ENCODE measurements at places on chromosomes 13 and 19.
A peak's percentile ranks its signal among the peaks of the same experiment; 100 is the strongest.

DNA sequence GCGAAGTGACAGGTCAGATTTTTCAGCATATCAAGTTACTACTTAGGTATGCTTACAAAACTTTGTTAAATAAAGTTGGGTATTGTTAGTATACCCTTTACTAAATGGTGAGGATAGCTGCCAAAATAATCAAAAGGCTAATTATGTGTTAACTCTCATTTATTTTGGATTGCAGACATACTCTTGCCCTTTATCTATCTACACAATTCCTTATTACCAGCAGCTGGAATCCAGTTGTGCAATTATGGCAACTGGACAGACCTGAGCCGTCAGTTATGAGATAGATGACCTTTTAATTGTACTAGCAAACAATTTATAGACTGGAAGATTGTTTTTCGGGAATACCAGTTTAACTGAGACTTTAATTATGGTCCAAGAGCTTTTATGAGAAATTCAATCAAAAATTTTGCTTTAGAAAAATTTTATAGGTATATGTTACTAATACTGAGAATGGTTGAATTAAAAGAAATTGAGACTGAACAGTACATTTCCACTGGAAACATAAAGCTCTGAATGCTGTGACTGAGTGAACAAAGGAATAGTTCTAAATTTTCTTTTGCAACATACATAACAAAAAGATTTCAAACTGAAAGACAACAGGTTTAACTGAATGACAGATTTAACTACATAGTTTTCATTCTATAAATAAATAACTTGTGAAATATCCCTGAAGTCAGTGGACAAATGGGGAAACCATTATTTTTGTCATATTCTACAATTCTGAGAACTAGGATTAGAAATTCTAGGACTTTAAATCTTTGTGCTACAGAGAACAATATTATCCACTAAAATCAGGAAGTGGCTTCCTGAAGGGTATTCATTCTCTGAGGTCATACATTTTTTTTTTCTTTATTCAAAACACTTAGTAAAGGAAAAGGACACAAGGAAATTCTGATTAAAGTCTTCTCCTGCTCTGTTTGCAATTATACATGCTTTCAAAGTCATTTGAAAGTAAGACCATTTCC, 97.4 kb downstream of the ZC3H13 start:
- DNase-seq: no peak

- DNase-seq: no peak
Measured at GRCh38 chr13:94345374-94346195, 133.9 kb downstream of the DCT start.

GRCh38 chr19:383922-384798, 24.8 kb downstream of the C2CD4C start:
- no peak for DNase-seq

GRCh38 chr19:9848060-9848459, 12.9 kb downstream of the PIN1 start:
- no peak for DNase-seq

GRCh38 chr13:20987599-20987998, 73.8 kb downstream of the LATS2 start:
- DNase-seq: no peak

GRCh38 chr19:19347401-19348110, 26.9 kb downstream of the MAU2 start:
- no peak for DNase-seq

DNA sequence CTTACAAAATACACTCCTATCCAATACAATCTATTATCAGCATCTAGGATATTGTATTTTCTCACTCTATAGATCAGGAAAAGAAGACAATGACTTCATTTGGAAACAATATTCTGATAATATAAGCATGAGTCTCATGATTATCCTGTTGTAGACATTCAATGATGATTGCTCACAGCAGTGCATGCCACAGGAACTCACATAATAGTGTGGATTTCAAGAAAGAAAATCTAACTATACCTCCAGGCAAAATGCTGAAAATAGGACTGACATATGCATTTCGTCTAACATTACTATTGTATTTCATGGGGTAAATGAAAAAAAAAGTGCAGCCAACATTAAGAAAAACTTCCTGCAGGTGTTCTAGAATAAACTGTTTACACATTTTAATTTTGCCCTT, 122.6 kb downstream of the POSTN start:
- no peak for DNase-seq

DNA sequence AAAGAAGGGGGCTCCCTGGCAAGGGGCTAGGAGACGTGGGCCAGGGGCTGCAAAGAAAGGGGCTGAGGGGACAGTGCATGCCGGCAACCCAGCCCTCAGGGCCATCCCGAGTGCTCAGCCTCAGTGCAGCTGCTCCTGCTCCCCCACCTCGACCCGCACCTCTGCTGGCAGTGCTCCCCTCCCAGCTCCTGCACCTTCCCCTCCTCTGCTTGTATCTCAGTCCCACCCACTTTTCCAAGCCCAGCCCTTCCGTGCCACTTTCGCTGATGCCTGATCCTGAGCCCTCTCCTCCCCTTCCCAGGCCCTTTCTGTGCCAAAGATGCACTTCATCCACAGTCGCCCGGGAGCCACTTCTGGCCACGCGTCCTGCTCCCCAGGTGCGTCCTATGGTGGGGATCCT, 69.9 kb upstream of the KCTD15 start:
- DNase-seq: no peak

GRCh38 chr13:110125157-110125556, 181.8 kb downstream of the COL4A1 start:
- no peak for DNase-seq

GRCh38 chr19:1268226-1269064, 687 bp upstream of the CIRBP start:
- DNase-seq: no peak

- peak; percentile 19 for DNase-seq
Measured at GRCh38 chr13:77789376-77789775, 91.9 kb downstream of the SLAIN1 start.

DNA sequence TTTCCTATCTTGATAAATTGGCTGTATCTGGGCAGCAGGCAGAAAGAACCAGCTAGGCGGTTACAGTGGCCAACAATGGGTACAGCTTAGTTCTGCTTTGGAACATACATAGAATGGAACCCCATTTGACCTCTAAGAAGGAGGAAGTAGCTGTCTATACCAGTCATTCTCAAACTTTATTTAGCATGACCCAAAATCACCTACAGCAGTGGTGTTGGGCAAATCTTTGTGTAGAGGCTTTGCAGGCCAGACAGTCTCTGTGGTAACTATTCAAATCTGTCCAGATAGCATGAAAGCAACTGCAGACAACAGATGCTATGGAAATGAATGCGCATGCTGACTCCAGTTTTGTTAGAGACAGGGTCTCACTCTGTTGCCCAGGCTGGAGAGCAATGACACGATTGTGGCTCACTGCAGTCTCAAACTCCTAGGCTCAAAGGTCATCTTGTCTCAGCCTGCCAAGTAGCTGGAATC, 12.0 kb upstream of the KCNC3 start:
- DNase-seq: peak; percentile 85

DNA sequence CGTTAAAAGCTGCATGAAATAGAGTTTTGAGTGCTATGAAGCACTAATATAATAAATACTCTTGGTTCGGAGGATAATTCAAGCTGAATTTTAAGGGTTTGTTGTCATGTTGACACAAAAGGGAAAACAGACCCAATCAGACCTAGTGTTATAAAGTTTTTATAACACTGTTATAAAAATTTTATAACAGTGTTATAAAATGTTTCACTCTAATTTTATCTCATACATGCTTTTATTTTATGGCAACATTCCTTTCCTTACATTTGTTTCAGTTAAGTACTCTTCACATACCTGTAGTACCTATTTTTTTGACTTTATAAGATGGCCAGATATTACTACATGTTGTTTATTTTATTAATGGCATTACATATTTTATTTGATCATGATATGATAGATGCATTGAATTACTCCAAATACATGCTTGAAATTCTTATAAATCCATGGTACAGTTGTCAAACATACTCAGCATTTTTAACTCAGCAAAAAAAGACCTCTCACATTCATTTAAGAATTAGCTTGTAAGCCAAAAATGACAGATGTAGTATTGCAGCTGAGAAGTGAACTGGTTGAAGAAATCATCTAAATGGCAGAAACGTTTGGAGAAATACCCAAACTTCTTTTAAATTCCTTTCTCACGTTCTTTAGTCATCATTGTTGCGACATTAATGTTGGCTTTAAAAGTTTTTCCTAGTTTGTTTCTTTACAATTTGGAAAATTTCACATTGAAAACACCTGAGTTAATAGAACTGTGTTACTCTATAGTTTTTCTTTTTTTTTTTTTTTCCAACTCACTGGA, 104.5 kb downstream of the PIBF1 start:
- no peak for DNase-seq

GRCh38 chr19:1087813-1088415, 7.3 kb downstream of the POLR2E start:
- DNase-seq: peak; percentile 91

DNA sequence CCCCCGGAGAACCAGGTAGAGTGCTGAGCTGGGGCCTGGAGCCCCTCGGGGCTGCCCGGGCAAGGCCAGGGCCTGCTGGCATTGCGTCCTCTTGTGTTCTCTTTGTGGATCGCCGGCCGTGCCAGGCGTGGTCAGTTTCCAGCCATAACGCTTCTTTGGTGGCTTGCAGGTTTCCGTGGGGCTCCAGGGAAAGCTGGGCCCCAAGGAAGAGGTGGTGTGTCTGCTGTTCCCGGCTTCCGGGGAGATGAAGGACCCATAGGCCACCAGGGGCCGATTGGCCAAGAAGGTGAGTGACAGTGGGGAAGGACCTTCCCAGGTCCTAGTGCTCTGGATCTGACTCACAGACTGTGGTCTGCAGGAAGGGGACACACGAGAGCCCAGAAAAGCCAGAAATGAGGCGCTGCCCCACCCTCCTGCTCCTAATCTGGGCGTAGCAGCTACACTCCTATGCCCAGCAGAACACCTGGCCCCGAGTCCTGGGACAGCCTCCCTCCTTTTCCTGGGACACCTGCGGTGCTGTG, 57.5 kb downstream of the RAB20 start:
- DNase-seq: no peak

DNA sequence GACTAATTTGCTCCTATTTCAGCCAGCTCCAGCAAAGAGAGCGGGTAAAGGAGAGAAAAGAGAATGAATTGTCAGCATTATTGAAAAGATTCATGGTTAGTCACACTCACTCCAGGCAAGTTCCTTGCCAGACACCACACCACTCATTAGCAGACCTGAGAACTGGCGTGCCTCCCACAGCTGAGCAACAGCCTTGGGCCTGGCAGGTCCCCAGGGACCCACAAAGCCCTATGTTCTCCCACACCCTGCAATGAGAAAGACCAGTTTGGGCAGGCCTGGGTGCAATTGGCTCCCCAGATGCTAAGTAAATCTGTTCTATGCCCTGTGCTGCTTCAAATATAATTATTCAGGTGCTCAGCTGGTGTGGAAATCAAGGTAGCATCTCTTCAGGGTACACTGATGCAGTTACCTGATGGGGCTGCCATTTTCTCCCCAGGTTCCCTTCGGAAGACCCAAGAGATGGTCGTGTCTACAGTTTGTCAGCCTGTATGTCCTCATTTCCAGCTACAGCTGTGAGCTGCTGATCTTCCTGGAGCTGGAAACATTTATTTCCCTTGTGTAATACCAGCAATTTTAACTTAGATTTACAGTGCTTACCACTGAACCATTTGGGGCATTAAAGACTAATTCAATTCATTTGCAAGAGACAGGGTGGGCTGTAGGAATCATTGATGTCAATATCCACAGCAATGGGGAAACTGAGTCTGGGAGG, 405.0 kb downstream of the COG6 start:
- DNase-seq: no peak

- DNase-seq: no peak
Measured at GRCh38 chr19:52217576-52217975, 27.7 kb downstream of the PPP2R1A start.

Measured in CD14-positive monocyte (primary cell).